Lower lobe of right lung (tissue), 2 donors: ENCODE measurements at places on chromosomes 11 and 22. TPM values are rescaled to one million over a fixed set of nuclear protein-coding genes. Genes with fewer than 3 reads are reported as not detected.
A peak's percentile ranks its signal among the peaks of the same experiment; 100 is the strongest.

The CARD10 gene
- 14.9 TPM for total RNA-seq

The DEFB131B gene
- not detected for total RNA-seq

The VPS37C gene
- 39.7 TPM for total RNA-seq

The RFPL3 gene
- total RNA-seq: not detected

GRCh38 chr11:32290783-32291182 is 144.6 kb downstream of the WT1 start:
- H3K4me1 ChIP-seq: no peaks in the 10 kb centered on the region
- no peak for DNase-seq
- no peaks in the 10 kb centered on the region for H3K27me3 ChIP-seq

DNA sequence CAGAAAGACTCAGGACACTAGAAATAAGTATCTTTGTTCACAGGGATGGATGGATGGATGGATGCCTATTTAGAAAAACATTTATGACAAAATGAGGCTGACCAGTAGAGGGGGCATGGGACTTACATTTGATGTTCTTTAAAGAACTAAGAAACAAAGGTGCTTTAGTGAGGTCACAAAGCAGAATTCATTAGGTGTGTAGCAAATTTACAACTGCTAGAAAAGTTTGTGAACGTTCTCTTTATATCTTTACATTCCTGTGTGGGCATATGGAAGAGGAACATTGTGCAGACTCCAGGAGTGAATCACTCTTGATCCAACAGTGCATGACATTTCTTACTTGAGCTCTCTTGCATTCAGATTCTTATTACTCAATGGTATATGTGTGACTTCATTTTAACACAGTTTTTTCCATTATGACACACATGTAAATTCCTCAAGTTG is 15.8 kb upstream of the SIK2 start:
- no peaks in the 10 kb centered on the region for H3K27me3 ChIP-seq
- H3K4me1 ChIP-seq: no peaks in the 10 kb centered on the region
- H3K27ac ChIP-seq: no peak overlapping the region
- no peaks in the 10 kb centered on the region for H3K36me3 ChIP-seq

DNA sequence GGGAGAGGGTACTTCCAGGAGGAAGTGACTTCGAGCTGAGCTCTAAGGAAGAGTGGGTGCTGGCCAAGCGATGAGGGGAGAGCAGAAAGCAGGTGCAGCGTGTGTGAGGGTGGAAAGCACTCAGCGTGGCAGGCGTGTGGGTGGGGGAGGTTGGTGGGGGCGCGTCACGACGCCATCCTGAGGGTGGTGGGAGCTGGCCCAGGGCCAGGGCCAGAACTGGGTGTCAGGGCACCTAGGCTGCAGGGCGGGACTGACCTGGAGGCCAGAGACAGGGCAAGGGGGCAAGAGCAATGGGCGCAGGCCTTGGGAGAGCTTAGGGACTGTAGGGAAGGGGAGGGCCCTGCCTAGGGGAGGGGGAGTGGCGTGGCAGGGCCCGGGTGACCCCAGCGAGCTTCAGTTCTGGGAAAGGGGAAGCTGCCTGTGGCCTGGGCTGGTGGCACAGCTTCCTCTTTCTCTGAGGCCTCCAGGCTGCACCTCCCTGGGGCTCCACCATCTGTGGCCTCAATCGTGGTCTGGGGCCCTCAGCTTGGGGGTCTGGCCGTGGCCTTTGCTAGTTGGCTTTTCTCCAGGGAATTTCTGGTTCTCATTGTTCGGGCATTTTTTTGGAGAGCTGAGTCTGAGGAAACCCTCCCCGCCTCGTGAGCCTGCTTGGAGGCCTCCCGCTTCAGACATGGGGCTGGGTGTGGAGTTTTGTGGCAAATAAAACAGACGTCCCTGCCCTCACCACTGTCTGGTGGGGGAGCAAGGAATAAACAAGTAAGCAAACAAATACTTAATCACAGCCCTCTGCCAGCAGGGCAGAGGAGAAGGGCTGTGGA is 8.9 kb downstream of the RELT start:
- no peaks in the 10 kb centered on the region for H3K36me3 ChIP-seq
- peak; percentile 90 for DNase-seq

DNA sequence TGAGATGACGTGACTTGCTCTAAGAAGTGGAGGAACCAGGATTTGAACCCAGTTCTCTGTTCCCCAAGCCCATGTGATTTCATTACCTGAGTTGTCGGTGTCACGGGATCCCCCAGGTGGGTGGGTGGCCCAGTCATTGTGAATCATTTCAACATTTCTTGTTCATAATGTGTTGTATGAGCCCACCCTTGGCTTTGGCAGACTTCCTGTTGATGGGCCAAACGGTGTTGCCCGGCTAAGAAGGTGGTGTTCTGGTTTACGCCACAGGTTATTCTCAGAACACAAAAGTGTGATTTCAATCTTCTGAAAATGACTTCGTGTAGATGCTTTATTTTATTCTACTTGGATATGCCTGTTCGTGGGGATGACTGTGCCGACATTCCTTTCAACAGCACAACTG is 21.6 kb upstream of the ST14 start:
- no peak overlapping the region for H3K27ac ChIP-seq
- peaks cover 11% of the 10 kb centered on the region for H3K4me1 ChIP-seq
- H3K4me3 ChIP-seq: no peak overlapping the region
- DNase-seq: no peak
- H3K27me3 ChIP-seq: no peaks in the 10 kb centered on the region

- H3K4me3 ChIP-seq: no peak overlapping the region
- H3K27me3 ChIP-seq: no peaks in the 10 kb centered on the region
- H3K36me3 ChIP-seq: no peaks in the 10 kb centered on the region
- no peak for DNase-seq
- peaks cover 32% of the 10 kb centered on the region for H3K4me1 ChIP-seq
These were observed 21.5 kb downstream of the ETS1 start for GRCh38 chr11:128565881-128566280.
